Left forelimb (tissue), 1 donor: ENCODE measurements at places on chromosomes 7 and 10.
A peak's percentile ranks its signal among the peaks of the same experiment; 100 is the strongest.

DNA sequence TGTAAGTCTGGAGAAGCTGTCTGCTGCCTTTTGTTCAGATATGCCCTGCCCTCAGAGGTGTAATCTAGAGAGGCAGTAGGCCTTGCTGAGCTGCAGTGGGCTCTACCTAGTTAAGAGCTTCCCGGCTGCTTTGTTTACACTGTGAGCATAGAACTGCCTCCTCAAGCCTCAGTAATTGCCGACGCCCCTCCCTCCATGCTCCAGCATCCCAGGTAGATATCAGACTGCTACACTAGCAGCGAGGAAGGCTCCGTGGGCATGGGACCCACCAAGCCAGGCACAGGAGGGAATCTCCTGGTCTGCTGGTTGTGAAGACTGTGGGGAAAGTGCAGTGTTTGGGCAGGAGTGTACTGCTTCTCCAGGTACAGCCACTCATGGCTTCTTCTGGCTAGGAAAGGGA lies 26.4 kb upstream of the CXCL12 start:
- peak; percentile 47 for DNase-seq

- no peak for DNase-seq
Observed at GRCh38 chr10:21065621-21066248, 168.6 kb upstream of the NEBL start.

GRCh38 chr7:17150018-17150417 lies 148.4 kb upstream of the AHR start:
- no peak for DNase-seq

GRCh38 chr10:43338117-43338516 lies 33.3 kb upstream of the FXYD4 start:
- DNase-seq = no peak

GRCh38 chr10:23106331-23107072 lies 11.1 kb downstream of the MSRB2 start:
- no peak for DNase-seq

DNA sequence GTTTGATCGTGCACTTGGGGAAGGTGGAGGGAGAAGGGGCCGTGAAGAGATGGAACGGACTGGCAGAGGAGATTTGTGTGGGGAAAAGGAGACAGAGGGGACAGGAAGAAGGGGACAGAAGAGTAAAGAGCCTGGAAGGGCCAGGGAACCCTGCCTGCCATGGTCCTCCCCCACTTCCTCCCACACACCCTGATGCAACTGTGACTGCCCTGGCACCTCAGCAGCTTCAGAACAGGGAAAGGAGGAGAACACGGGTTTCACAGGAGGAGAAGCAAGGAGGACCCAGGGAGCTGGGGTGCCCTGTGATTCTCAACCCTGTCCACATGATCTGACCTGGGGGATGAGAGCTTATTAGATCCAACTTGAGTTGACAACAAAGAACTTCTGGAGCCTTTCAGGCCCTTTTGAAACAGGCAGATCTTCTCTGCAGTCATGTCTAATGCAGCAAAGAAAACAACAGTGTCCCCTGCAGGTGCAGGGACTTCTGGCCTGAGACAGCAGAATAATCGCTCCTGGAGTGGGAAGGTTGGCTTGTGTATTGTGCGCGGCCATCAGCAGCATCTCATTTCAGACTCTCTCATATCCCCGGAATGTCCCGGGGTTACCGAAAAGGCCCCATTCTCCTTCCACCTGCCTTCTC lies 421.6 kb downstream of the PAXIP1 start:
- DNase-seq = no peak

GRCh38 chr7:3486841-3487240 lies 185.8 kb downstream of the SDK1 start:
- DNase-seq = no peak

DNA sequence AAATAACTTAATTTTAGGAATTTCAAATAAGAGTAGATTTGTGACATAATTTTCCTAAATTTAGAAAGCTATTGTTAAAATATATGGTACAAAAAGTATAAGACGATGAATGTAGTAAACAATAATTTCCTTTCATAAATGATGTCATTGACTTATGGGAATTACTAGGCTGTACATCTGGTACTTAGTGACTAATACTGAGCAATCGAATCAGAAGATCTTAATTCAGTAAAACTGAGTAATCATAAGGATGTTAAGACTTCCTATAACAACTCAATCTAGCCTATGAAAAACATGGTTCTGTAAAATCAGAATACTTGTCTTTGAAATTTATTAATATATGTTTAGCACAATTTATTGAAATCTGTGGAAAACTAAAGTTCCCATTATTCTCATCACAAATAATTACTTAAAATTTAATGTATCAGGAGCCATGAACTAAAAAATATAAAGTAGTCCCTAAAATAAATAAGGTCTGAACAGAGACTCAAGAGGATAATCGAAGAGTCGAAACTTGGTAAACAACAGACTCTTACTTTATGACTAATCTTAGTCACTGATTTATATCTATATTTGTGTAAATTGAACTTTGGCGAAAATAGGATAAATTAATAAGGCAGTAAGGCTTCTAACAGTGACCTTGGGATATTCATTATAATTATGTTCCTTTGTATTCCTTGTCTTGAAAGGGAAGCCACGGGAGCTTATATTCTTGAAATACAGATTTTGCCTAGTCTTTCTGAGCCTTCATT lies 142.1 kb downstream of the HGF start:
- no peak for DNase-seq

DNA sequence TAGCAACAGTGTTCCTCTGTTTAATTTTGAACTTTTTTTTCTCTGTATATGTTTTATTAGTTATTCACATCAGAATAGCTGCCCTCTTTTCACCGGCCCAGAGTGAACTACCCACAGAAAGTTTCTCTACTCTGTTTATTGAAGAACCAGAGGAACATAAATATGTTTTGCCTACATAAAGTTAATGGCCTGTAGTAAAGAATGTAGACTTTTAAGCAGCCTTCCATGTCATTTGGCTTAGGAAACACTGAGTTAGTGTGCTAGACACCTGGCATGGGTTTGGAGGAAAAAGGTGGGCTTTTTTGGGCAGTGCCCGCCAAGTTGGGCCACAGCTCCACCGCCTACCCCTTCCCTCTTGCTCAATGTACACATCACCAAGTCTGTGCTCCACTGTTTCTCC lies 8.9 kb upstream of the MEST start:
- no peak for DNase-seq

DNA sequence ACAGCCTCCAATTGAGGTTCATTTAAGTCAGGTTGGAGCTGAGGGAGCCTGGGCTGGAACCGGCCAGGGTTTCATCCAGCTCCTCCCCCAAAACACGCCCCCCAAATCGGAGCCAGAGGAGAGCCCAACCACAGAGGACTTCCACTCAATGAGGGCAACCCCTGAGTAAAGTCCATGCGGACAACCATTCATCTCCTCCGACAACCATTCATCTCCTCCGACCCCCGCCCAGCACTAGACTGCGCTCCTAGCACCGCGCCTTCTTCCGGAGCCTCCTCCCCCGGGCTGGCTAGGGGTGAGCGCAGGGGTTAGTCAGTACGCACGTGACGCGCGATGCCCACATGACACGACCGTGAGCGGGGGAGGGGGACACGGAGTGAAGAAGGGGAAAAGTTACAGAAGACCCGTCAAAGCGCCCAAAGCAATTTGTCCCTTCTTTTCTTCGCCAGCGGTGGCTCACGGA lies 1.4 kb downstream of the MAGI2 start:
- peak; percentile 88 for DNase-seq

DNA sequence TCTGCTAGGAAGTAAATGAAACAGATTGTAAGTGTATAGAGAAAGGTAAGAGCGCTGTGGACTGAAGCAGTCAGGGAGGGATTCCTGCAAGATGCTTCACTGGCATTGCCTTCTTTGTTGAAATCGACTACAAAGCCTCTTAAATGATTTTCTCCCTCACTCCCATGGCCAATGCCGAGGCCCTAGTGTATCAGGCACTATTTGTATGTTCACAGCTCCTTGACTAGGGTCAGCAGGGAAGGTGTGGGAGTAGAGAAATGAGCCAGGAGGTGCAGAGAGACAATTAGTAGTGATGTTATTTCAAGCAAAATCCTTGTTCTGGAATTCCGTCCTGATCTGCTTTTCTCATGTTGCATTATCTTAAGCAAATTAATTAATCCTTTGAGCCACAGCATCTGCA lies 22.9 kb upstream of the DUSP5 start:
- DNase-seq = no peak

- no peak for DNase-seq
Observed at GRCh38 chr7:97450516-97450915, 281.4 kb upstream of the TAC1 start.

GRCh38 chr7:25349283-25350017 lies 121.2 kb upstream of the NPVF start:
- no peak for DNase-seq

GRCh38 chr10:11154333-11154732 lies 136.7 kb downstream of the CELF2 start:
- no peak for DNase-seq

DNA sequence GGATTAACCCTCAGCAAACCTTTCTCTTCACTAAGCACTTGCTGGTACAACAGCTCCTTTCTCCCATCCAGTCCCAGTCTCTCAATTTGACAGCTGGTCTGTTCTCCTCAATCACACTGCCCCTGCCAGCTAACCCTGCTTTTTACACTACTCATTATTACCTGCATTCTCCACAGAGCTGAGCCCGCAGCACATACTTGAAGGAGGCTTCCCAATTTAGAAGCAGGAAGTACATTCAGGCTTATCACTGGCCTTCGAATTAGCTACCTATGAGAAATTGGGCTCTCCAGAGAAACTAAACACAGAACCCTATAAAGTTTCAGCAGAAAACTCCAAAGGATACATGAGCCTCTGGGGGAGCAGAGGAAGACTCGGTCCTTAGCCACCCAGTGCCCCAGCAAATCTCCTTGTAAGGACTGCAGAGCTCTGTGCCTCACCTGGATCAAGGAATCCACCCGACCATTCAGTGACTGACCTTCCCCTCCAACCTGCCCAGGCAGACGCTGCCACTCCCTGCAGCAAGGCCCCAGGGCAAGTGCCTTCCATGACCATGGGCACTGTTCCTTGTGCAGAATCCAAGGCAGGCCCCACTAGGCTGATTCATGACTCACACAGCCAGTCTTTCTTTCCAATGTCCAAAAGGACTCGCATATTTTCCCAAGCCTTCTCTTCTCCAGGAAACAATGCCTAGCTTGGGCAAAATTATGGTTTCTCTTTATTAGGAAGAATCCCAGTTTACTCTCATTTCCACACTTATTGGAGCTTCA lies 68.0 kb downstream of the VOPP1 start:
- peak; percentile 23 for DNase-seq

- no peak for DNase-seq
Observed at GRCh38 chr10:103605359-103606096, 112.0 kb downstream of the NEURL1 start.

DNA sequence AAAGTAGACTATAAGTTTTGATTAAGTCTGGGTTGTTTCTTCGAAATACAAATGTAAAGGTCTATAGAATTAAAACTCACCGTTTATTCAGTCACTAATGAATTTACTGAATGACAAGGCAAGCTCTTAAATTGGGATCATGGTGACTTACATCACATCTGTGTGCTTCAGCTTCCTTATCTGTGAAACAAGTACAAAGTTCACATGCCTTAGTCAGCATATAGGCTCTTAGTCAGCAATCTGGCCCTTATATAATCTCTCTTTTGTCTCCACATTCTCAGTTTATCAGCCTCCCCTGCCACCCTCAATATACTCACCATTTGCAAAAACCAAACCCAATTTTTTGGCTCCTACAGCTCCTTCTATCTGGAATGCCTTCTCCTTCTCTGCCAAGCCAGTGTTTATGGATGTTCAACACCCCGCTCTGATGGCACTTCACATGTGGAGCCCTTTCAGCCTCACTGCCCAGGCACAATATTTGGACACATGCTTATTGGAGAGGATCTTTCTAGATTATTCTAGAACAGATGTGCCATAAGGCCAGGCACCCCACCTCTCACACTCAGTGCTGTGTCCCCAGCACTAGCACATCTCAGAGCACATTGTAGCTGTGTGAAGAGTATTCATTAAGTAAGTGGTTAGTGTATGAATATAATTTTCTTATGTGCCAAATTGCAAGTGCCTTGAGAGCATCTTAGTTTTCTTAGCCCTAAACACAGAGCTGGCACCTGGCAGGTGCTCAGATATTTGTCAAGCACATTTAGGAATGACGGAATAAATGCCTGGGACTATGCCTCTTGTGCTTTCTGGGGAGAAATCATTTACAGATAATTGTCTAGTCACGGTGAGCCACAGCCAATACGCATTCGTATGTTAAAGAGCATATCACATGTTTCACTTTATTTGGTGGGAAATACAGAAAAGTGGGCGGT lies 9.8 kb upstream of the LAMB1 start:
- no peak for DNase-seq

GRCh38 chr10:103429647-103430046 lies 22.5 kb downstream of the CALHM2 start:
- no peak for DNase-seq

DNA sequence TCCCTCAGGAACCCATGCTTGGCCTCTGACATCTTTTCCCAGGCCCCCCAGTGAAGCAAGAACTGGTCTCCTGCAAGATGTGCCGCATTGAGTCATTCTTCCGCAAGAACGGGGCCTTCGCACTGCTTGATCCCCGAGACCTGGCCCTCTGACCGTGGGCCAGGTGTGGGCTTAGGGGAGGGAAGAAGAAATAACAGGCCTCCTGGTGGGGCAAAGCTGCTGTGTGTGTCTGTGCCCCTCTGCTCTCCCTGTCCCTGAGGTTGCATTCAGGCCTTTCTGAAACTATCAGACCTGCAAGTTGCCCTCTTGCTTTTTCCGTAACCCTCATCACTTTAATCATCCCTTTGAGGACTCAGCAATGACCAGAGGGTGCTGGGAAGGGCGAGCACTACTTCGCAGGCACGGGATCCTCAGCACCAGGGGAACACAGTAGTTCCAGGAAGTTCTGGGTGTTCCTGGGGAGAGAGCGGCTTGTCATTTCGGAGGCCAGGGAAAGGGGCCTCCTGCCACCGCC lies 6.0 kb downstream of the ATP6V1F start:
- no peak for DNase-seq

DNA sequence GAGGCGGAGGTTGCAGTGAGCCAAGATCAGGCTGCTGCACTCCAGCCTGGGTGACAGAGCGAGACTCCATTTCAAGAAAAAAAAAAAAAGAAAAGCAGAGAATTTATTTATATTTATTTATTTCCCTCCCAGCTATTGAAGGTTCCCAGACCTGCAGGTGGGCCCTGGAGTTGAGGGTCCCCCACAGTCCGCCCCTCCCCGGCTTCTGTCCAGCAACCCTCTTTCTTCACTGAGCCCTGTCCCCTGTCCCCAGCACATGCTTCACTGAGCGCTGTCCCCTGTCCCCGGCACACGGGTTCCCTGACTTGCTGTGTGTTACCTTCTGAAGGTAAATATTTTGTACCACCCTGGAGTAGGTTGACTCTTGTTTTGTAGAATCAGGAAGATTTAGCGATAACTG lies 301.7 kb upstream of the PITRM1 start:
- no peak for DNase-seq

- DNase-seq = no peak
Observed at GRCh38 chr10:83343676-83344075, 795.6 kb upstream of the GHITM start.

GRCh38 chr7:142307246-142307900 lies 49.5 kb upstream of the PRSS58 start:
- DNase-seq = no peak

GRCh38 chr7:105521717-105522463 lies at the start of gene PUS7:
PUS7 (minus strand) TSS chr7:105522271; CDS start chr7:105508512, 13,759 bp downstream.
- peak; percentile 94 for DNase-seq
